ENCODE measurements at places on chromosomes 7 and 10.
A peak's percentile ranks its signal among the peaks of the same experiment; 100 is the strongest.

GRCh38 chr10:86958901-86959736 lies 720 bp downstream of the SNCG start:
- DNase-seq = peak; percentile 79

DNA sequence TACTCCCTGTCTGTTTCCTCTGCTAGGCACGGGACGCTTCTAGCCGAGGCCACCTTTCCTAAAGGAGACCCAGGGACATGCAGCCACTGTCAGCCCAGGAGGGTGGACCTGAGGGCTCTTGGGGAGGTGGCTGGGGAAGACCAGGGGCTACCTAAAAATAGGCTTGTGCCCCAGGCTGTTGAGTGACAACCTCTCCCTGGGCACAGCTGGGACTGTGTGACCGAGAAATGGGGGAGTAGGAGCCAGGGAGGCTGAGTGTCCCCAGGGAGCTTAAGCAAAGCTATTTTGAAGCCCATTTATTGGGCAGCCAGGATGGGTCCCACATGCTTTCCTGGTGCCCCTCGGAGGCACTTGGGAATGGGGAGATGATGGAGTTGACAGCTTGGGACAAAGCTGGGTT lies 63.8 kb downstream of the CALML3 start:
- no peak for DNase-seq

DNA sequence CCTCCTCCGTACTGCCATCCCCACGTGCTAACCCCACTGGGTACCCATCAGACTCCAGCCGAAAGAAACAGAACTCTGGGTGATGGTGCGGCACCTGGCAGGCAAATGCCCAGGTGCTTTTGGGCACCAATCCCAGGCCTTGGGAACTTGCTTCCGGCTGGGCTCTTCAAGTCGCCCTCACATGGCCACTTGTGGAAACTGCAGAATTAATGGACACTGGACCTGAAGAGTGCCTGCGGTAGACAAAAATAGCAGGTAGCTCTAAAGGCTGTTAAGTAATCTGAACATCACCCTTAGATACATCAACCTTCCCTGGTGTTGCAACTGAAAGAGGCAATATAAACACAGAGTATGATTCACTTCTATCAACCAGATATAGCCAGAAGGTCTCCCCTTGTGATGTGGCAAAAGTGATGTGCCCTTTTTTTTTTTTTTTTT lies 644.4 kb downstream of the GRM8 start:
- DNase-seq = peak; percentile 87

GRCh38 chr7:124032369-124033094 lies at the start of gene TMEM229A:
TMEM229A (minus strand) TSS chr7:124033067; CDS start chr7:124033003, 64 bp downstream.
- DNase-seq = peak; percentile 90

- DNase-seq = peak; percentile 60
Observed at GRCh38 chr10:102634686-102635085, 9.6 kb upstream of the TRIM8 start.

GRCh38 chr7:116249969-116250553 lies 39.7 kb downstream of the TES start:
- DNase-seq = peak; percentile 74

All from endodermal cell (in vitro differentiated cells).